ENCODE measurements at places on chromosomes 5 and 9. TPM values are rescaled to one million over a fixed set of nuclear protein-coding genes. Genes with fewer than 3 reads are reported as not detected.

The FRMPD1 gene
- total RNA-seq, result not detected

The ZDHHC21 gene
- 25.9 TPM for total RNA-seq

The AHRR gene
- 3.1 TPM for total RNA-seq

The PAPPA gene
- 0.13 TPM for total RNA-seq

The VLDLR gene
- total RNA-seq, result 3.2 TPM

The APC gene
- 39.6 TPM for total RNA-seq

The STOML2 gene
- total RNA-seq, result 142 TPM

The MORN5 gene
- total RNA-seq, result not detected

The LCN2 gene
- not detected for total RNA-seq

The EDIL3 gene
- total RNA-seq, result 28.8 TPM

The IRX4 gene
- not detected for total RNA-seq

The RLN2 gene
- total RNA-seq, result 0.48 TPM

The PRR16 gene
- 2.3 TPM for total RNA-seq

The MCCC2 gene
- total RNA-seq, result 28.6 TPM

The LIFR gene
- 36.4 TPM for total RNA-seq

The ENTPD2 gene
- total RNA-seq, result not detected

The C5orf63 gene
- total RNA-seq, result 5.3 TPM

The KIF4B gene
- total RNA-seq, result 0.44 TPM

The FOXI1 gene
- not detected for total RNA-seq

The TMEM141 gene
- 43.2 TPM for total RNA-seq

The CDKN2A gene
- total RNA-seq, result 9.3 TPM

The PCDHGB7 gene
- 12.6 TPM for total RNA-seq

The PCDHB13 gene
- 0.77 TPM for total RNA-seq

The SLC23A1 gene
- total RNA-seq, result not detected

The C8G gene
- 1.4 TPM for total RNA-seq

The CNTNAP3B gene
- total RNA-seq, result 80.4 TPM

The AP3B1 gene
- 46.7 TPM for total RNA-seq

The IFNA1 gene
- not detected for total RNA-seq

The STK32A gene
- not detected for total RNA-seq
